Neural progenitor cell (in vitro differentiated cells): ENCODE measurements at places on chromosomes 12 and 14. TPM values are rescaled to one million over a fixed set of nuclear protein-coding genes. Genes with fewer than 3 reads are reported as not detected.

The STAC3 gene
- total RNA-seq = 1.1 and 5.1 TPM in 2 replicates

The DHRS2 gene
- total RNA-seq = 0.59 and 2.8 TPM in 2 replicates

The CD27 gene
- 0.43 TPM in 1 of 2 replicates, not detected in the other for total RNA-seq

The CLEC9A gene
- total RNA-seq = not detected in 2 replicates

The WNT1 gene
- total RNA-seq = 0.56 TPM in 1 of 2 replicates, not detected in the other

The ERP27 gene
- total RNA-seq = not detected in 2 replicates
